SJCRH30 (cell line): ENCODE measurements at places on chromosomes 11 and 22. TPM values are rescaled to one million over a fixed set of nuclear protein-coding genes. Genes with fewer than 3 reads are reported as not detected.

GRCh38 chr11:35006389-35007128 lies 90.1 kb downstream of the PDHX start:
- no peak for DNase-seq
- H3K27ac ChIP-seq = no peak overlapping the region
- no peaks in the 10 kb centered on the region for H3K36me3 ChIP-seq
- no peaks in the 10 kb centered on the region for H3K27me3 ChIP-seq
- H3K4me1 ChIP-seq = peaks cover 22% of the 10 kb centered on the region

GRCh38 chr11:115545581-115546210 lies 41.5 kb upstream of the CADM1 start:
- no peak overlapping the region for H3K4me3 ChIP-seq
- no peak overlapping the region for H3K27ac ChIP-seq
- no peak for DNase-seq
- H3K27me3 ChIP-seq = no peaks in the 10 kb centered on the region
- no peaks in the 10 kb centered on the region for H3K36me3 ChIP-seq

PLAAT5 gene
- total RNA-seq = 0.06 TPM in 1 of 2 replicates, not detected in the other

DNA sequence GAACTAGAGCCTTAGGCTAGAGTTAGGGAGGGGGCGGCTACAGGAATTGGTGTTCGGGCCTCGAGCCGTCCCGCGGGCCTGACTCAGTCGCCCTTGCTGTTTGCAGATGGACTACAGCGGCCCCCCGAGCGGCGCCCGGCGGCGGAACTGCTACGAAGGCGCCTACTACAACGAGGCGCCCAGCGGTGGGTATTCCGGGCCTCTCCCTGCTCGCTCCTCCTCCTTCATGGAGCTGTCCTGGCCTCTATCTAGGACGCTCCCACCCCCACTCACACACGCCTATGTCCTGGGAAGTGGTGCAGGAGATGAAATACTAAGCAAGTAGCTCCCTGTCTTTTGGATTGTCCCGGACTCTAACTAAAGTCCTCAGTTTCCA lies 1.4 kb downstream of the MYOD1 start:
- peak; percentile 66 for DNase-seq
- H3K4me3 ChIP-seq = peak overlapping the region; percentile 89
- no peaks in the 10 kb centered on the region for H3K27me3 ChIP-seq

GRCh38 chr11:1155274-1155693 lies 2.5 kb upstream of the MUC5AC start:
- H3K4me3 ChIP-seq = no peak overlapping the region
- H3K36me3 ChIP-seq = no peaks in the 10 kb centered on the region
- no peak for DNase-seq

- H3K4me1 ChIP-seq = no peaks in the 10 kb centered on the region
- no peaks in the 10 kb centered on the region for H3K36me3 ChIP-seq
- no peak for DNase-seq
- H3K27me3 ChIP-seq = no peaks in the 10 kb centered on the region
- H3K4me3 ChIP-seq = no peak overlapping the region
These were observed 105.8 kb upstream of the ARHGAP42 start for GRCh38 chr11:100581318-100581717.

FOLH1 gene
- not detected in 2 replicates for total RNA-seq

CLMP gene
- total RNA-seq = 16.1 and 17.3 TPM in 2 replicates

ARHGAP1 gene
- total RNA-seq = 21.7 and 21.8 TPM in 2 replicates

DNA sequence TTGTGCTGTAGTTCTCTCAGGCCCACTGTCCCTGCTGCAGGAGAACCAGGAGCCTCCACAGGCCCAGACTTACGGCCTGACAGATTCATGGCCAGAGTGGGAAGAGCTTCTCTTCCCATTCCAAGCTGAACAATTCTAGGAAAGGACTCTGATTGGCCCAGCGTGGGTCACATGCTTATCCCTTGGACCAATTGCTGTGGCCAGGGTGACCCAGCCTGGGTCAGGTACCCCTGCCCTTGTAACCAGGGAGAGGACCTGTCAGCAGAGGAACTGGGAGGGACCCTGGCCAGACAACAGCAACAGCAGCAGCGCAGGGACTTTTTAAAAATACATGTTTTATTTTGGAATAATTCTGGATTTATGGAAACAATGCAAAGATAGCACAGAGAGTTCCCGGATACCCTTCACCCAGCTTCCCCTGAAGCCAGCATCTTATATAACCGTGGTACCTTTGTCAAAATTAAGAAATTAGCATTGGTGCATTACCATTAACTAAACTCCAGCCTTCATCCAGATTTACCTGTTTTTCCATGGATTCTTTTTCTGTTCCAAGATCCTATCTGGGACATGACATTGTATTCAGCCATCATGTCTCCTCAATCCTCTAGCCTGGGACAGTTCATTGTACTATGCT lies 8.8 kb upstream of the ELFN2 start:
- DNase-seq = no peak
- H3K27me3 ChIP-seq = no peaks in the 10 kb centered on the region
- no peak overlapping the region for H3K27ac ChIP-seq
- H3K4me3 ChIP-seq = no peak overlapping the region

DNA sequence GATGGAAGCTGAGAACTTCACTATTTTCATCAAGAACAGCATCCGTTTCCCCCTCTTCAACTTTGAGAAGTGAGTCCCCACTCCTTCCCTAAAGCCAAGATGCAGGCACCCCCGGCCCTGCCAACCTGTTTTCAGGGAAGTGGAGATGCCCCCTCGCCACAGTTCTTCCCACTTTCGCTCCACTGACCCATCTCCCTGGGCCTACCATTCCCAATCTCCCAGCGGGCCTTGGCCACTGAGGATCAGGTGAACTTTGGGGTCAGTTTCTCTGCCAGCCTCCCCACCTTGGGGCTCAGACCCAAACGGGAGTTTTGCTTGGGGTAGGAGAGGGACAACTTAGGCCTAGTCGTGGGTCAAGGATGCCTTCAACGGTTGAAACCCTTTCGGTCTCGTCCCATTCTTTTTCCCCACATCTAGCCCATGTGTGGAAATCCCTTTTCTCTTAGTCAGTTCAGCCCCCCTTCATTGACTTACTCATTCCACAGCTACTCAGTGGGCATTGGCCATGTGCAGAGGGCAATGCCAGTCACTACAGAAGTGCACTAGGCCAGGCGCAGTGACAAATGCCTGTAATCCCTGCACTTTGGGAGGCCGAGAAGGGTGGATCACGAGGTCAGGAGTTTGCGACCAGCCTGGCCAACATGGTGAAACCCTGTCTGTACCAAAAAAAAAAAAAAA lies 10.6 kb downstream of the P2RX3 start:
- no peak for DNase-seq
- H3K27ac ChIP-seq = no peak overlapping the region
- peaks cover 3% of the 10 kb centered on the region; the same call in 1 of the 2 replicates for H3K4me1 ChIP-seq

SLC39A13 gene
- 17.3 and 24.4 TPM in 2 replicates for total RNA-seq

DNA sequence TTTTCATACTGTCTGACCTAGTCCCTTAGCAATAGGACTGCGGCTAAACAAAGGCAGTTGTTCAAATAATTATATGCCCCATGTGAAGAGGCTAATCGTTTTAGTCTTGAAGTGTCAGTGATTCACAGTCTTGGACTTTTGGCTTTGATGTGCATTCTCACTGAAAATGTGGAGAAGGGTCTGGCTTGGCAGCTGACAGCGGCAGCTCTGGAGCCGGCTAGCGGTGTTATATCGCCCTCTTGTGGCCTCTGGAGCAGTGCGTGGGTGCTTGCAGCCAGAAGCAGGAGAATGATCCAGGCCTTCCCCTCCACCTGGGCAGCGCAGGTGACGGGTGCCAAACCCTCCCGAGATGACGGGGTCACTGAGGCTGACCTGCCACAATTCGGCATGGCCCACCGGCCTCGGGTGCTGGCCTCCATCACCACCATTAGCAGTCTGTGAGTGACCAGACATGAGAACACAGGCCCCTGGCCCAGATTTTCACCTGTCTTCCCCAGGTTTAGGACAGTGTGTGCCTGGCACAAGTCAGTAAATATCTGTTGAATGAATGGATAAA lies 90.3 kb upstream of the PITPNB start:
- no peak overlapping the region for H3K4me3 ChIP-seq
- H3K27ac ChIP-seq = no peak overlapping the region
- peak; percentile 83 for DNase-seq
- peaks cover 18% of the 10 kb centered on the region for H3K4me1 ChIP-seq
- no peaks in the 10 kb centered on the region for H3K36me3 ChIP-seq
